H7 (cell line): ENCODE measurements at places on chromosomes 7 and 10. TPM values are rescaled to one million over a fixed set of nuclear protein-coding genes. Genes with fewer than 3 reads are reported as not detected.

Gene KEL
- total RNA-seq: 1.7 and 7.7 TPM in 2 replicates

Gene AZGP1
- not detected in 2 replicates for total RNA-seq

Gene PCGF6
- 20.2 and 22.4 TPM in 2 replicates for total RNA-seq

Gene KCP
- 2.5 and 3.4 TPM in 2 replicates for total RNA-seq

Gene CH25H
- not detected in 2 replicates for total RNA-seq

- no peak for DNase-seq
Observed at GRCh38 chr10:122498521-122498920, 37.2 kb downstream of the HTRA1 start.

GRCh38 chr7:26329520-26330255 lies 38.0 kb downstream of the SNX10 start:
- DNase-seq: no peak

DNA sequence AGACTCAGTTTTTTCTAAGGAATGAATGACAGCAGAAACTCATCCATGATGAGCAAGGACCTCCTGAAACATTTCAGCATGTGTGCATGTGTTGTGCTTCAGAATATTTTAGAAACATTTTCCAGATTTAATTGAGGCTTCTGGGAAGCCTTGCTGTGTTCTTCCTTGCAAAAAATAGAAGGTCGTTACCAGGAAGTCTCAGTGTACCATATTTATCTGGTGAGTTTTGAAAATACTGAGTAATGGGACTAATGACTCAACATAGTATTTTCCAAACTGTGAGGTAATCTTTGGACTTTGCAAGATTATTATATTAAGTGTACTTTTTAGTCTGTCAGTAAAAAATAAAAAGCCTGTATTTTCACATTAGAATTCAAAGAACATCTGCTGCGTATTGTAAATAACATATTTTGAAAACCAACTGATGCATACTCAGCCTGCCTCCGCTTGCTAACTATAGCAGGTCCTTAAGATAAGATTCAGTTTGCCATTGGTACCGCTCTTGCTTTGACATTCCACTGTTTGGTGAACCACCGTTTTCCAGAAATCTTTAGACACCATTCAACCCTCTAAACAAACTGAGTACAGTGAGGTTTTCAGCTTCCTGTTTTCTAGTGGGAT lies 739.6 kb upstream of the GALNT17 start:
- no peak for DNase-seq

DNA sequence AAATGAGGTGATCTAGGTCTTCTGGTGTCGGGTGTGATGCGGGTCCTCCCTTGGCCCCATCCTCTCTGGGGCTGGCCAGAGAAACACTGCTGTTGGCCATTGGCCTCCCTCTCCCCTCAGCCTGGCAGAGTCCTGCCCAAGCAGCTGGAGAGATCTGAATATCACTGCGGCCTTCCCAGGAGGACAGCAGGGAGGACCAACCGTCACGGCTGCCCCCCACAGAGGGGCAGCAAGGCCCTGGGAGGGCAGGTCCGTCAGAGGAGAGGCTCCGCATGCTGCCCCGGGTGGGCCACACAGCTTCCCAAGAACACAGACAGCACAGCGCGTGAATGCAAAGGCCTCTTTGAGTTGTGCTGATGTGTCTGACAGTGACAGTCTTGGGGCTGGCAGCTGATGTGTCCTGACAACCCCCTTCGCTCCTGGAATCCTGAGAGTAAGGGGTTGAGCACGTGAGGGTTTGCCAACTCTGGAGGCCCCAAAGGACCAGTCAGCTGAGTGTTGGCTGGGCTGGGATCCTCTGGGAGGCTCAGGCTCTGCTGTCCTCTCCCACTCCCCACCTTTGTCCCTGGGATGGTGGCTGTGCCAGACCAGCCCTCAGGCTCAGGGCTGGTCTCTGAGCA lies 132.5 kb upstream of the UNC5B start:
- peak; percentile 37 for DNase-seq

- no peak for DNase-seq
Observed at GRCh38 chr7:117012284-117012683, 59.0 kb downstream of the ST7 start.

GRCh38 chr10:112826018-112826697 lies 123.9 kb upstream of the TCF7L2 start:
- no peak for DNase-seq

DNA sequence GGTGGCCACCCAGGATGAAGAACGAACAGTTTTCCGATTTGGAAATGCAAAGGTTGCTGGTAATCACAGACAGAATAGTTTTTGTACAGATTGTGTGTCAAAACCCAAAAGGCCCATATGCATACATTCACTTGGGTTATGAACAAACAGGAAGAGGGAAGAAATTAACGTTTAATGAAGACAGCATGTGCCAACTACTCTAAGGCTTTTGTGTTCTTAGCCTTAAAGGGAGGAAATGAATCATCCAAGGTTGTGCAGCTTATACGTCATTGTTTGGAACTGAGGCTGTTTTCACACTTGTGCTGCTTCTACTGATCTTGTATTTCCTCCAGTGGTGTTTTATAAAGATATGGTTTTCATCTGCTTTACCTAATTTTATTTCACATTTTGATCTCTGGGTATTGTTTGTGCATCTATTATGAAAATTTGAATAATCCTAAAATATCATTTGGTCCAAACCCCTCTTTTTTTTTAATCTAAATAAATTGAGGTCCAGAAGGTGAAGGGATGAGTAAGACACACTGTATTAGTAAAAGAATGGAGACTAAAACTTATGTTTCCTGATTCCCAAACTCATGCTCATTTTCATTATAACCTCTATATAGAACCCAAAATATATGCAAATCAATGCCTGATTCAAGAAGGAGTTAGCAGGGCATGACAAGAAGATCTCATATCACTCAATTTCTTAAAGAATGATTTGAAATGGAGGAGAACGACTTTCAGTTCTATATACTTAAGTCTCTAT lies 373.1 kb downstream of the THSD7A start:
- DNase-seq: no peak

DNA sequence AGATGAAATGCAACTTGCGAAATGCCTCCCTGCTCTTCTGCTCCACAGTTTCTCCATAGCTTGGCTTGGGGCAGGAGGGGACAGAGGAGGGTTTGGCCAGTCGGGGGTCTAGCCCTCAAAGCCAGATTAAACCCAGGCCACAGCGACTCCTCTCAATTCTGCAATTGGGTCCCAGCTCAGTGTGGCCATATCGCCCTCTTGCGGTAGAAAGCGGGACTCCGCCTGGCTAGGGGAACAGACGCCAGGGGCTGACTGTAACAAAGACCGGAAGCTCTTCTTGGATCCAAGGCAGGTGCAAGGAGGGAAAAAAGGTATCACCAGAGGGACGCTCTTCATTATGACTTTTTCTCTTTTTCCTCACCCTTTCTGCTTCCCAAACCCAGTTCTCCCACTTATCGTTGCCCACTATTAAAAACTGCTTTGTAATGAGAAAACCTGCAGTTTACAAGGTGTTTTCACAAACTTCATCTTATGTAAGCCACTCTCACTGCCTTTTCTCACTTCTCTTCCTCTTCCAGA lies 36.6 kb upstream of the TNPO3 start:
- DNase-seq: peak; percentile 88
